Stimulated activated CD4-positive, alpha-beta T cell treated with anti-CD3 and anti-CD28 coated beads, Interleukin-1b, Interleukin-23, amount 100 ng/mL, for 24 hours (primary cell): ENCODE measurements at places on chromosomes 5 and 9.

GRCh38 chr9:76162086-76162730 lies 232.0 kb downstream of the RFK start:
- DNase-seq = no peak

- no peak for DNase-seq
Measured at GRCh38 chr9:18786911-18787650, 245.9 kb downstream of the SAXO1 start.

DNA sequence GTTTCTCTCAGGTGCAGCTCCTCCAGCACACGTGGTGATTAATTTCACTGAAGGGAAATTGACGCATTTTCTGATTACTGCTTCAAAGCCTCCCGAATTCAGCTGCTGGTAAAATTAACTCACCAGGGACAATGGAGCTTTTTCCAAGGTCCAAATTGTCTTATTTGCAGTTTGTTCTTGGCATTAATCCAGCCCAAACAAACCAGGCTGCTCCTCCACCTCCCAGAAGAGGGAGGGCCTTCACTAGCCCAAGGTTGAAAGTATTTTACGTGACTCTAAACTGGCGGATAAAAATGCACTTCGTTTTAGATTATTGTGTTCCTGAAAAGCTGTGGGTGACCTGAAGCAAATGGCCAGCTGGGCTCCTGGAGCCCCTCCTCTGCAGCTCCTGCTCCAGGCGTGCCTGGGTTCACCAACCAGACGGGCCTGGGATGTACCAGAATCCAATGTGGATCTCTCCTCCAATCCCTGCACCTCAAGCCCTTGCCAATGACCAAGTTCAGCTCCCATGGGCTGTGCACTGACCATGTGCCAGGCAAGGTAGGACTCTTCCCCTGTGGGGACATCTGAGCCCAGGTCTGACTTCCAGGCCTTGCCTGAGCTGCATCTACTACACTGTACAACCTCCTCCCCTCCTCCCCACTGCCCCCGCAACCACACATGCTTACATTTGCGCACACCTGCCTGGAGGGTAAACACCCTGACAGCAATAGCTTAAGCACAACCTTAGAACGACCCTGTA lies 193.4 kb downstream of the CDK5RAP2 start:
- no peak for DNase-seq

DNA sequence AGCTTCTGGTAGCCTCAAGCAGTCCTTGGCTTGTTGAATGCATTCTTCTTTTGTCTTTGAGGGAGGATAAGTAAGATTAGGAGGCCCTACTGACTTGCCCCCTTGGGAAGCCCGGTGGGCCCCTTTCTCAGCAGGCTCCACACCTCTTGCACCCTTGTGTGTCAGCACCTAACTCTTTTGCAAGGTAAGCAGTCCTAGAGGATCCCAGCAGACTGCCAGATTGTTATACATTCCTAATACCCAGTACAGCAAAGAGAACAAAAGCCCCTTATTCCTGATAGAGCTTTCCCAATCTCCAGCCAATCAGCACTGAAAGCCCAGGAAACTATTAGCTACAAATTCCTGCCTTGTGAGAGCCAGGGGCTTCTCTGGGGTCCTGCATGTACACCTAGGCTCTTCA lies 152.8 kb downstream of the RAB3C start:
- no peak for DNase-seq

DNA sequence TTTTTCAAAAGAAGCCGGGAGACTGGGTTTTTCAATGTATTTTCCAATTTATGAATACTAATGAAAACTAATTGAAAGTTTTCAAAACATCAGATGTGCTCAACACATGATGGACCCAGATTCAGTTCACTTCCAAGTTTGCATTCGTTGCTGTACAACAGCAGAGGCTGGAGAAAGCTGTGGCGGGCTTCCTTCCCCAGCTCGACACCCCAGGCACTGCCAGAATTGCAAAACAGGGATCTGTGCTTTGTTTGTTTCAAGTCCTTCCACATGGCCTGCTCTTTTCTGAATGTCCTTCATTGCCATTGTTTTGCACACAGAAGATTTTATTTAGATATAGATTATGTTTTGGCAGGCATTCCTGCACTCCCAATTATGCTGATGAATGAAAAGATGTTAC lies 30.3 kb upstream of the INSYN2B start:
- no peak for DNase-seq

DNA sequence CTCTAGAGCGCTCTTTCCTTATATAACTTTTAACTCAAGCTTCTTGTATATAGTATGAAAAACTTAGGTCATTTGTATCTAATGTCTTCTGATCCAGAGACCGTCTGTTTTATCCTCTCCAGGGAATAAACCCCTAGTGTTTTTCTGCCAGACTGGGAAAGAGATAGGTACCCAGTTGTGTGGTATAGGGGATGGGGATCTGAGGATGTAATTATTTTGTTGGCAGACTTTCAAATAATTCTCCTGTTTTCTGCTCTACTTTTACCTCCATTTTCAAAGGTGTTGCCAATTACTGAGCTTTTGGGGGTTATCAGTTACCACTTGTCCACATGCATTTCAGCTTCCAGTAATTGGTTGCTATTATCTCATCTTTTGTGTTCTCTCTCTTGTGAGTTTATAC lies 17.9 kb downstream of the CCDC171 start:
- DNase-seq = no peak

- DNase-seq = no peak
Measured at GRCh38 chr9:13163287-13163686, 116.2 kb downstream of the MPDZ start.

DNA sequence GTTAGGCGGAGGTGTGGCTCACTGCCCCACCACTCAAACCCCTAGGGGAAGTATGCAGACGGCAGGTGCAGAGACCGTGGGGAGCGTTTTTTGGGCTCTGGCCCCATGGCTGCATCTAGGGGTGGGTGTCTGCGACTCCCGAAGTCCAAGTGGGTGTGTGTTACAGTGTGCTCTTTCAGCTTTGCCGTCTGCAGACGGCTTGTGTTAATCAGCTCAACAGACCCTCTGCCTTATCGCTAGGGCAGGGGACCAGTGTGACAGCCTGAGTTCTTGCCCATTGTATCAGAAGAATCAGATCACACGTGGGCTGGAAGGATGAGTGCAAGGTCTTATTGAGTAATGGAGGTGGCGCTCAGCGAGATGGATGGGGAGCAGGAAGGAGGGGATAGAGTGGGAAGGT lies 162.8 kb downstream of the ENC1 start:
- no peak for DNase-seq

DNA sequence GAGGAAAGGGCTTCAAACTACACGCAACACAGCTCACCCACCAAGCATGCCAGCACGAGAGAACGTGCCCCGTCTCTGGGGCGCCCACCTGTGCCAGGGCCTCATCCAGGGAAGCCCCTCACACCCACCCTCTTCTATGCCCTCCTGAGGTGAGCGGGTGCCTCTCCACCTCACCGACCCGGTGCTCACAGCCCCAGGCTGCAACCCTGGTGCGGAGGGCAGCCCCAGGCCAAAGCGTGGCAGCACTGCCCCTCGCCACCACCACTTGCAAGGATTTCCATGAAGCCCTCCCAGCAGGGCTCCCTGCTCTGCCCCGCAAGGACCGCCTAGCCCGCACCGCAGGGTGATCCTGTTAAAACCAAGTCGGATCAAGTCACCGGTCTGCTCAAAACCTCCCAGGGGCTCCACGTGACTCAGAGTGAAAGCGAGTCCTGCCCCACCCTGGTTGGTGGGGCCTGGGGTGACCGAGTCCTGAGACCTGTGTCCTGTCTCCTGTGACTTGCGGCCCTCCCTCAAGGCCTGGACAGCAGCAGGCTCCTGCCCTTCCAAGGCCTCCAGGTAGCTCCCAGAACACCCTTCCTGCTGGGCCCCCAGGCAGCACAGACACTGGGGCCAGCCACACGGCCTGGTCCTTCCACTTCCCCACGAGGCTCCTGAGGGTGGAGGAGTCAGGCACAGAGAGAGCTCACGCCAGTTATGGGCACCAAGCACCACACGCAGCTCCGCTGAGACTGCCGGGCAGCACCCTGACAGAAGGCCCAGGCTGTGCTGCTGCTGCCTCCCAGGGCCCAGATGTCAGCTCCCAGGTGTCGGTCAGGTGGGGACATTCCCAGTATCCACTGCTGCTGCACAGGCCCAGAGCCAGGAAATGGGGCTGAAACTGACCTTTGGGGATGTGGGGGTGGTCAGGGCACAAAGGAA lies 12.7 kb downstream of the BRD3 start:
- DNase-seq = no peak
